IMR-90 (cell line): ENCODE measurements at places on chromosomes 11 and 22.

DNA sequence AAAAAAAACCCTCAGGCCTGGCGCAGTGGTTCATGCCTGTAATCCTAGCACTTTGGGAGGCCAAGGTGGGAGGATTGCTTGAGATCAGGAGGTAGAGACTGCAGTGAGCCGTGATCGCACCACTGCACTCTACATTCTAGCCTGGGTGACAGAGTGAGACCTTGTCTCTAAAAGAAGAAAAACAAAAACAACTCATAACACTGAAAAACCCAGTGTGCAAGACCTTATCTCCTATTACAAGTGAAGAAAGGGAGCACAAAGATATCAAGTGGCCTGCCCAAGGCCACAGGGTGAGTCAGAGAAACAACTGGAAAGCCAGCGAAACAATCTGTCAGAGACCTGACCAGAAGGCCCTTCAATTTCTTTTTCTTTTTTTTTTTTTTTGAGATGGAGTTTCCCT, 2.5 kb downstream of the TXN2 start:
- no peak for DNase-seq
- H3K27ac ChIP-seq = no peak overlapping the region
- H3K4me1 ChIP-seq = peaks cover 3% of the 10 kb centered on the region
- H3K27me3 ChIP-seq = no peaks in the 10 kb centered on the region
- peaks cover 35% of the 10 kb centered on the region for H3K36me3 ChIP-seq

- no peak for DNase-seq
- H3K27ac ChIP-seq = no peak overlapping the region
- no peaks in the 10 kb centered on the region for H3K4me1 ChIP-seq
- H3K27me3 ChIP-seq = peaks cover 51% of the 10 kb centered on the region
- H3K4me3 ChIP-seq = no peak overlapping the region
- H3K36me3 ChIP-seq = no peaks in the 10 kb centered on the region
These were observed 96.4 kb downstream of the CACNA1I start for GRCh38 chr22:39666926-39667325.

DNA sequence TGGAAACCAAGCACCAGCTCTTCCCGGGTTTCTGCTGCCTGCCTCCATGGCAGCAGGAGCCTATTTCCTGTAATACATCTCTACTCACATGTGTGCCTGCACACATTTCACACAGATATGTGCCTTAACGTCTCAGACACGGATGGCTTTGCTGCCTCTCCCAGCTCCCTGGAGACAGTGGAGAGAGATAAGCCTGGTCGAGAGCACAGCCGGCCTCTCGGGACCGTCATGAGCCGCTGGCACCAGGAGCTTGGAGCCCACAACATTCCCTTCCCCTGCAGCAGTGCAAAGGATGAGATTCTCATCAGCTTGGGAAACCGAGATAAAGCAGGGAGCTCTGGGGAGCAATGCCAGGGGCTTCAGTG, 587.7 kb downstream of the BRD1 start:
- no peak overlapping the region for H3K27ac ChIP-seq
- H3K4me3 ChIP-seq = no peak overlapping the region
- DNase-seq = no peak
- no peaks in the 10 kb centered on the region for H3K4me1 ChIP-seq

DNA sequence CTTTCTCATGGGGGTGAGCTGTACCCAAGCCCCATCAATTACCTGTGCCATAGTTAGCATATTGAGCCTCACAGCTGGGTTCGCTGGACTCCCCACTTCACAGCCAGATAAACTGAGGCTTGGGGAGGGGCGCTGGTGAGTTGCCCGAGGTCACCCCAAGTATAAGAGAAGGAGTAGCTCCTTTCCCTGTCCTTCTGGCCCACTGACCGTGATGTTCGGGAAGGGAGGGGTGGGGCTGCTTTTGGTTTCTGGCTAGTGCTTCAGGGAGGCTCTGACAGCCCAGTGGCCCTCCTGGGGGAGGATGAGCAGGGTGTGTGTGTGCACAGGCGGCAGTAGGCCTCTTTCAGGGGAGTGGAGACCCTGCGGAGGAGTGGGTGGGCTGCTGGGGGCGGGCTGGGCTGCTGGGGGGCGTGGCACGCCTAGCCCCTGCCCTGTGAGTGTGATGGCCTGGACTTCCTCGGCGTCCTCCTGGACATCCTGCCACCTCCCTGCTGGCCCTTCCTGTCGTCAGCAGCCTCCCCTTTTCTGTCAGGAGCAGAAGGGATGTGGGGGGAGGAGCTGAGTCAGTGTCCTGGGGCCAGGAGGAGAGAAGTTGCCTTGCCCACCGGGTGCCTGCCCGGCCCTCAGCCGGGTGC, 50.3 kb downstream of the TRIOBP start:
- peak overlapping the region; percentile 100 for H3K27ac ChIP-seq
- H3K4me1 ChIP-seq = peaks cover 56% of the 10 kb centered on the region
- DNase-seq = peak; percentile 66
- H3K4me3 ChIP-seq = peak overlapping the region; percentile 97
- no peaks in the 10 kb centered on the region for H3K27me3 ChIP-seq

GRCh38 chr11:87193756-87194470, 156.2 kb downstream of the TMEM135 start:
- no peaks in the 10 kb centered on the region for H3K36me3 ChIP-seq
- no peaks in the 10 kb centered on the region for H3K4me1 ChIP-seq
- H3K4me3 ChIP-seq = no peak overlapping the region
- no peak overlapping the region for H3K27ac ChIP-seq
- no peaks in the 10 kb centered on the region for H3K27me3 ChIP-seq

DNA sequence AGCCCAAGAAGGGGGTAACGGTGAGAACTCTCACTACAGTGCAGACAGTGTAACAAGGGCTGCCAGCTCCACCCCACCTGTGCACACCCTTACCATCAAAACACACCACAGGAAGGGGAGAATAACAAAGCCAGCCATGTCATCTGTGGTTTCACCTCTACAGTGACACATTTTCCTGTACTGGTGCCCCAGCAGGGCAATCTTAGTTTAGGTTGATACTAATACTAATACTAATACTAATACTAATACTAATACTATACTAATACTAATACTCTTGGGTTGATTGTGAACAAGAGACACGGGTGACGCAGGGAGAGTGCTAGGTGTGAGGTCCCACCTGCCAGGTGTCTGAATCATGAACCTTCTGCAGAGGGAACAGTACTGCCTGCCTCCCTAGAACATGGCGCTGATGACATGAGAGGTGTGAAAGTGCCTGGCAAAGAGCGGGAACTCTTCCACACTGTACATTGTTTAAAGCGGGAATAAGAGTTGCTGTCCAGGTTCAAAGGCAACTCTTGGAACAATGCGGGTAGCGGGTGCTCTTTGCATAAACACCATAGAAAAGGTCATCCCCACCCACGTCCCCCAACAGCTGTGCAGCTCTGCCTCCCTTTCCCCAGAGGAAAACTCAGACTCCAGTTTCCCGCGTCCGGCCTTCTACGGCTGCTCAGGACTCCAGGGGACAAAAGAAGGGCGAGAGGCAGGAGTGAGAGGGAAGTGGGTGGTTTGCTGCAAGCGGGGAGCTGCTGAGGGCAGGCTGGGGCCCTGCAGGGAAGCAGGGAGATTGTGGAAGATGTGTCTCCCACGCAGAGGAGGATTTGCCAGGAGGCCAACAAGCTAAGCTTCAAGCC, 25.0 kb upstream of the TMPRSS4 start:
- no peak for DNase-seq
- no peaks in the 10 kb centered on the region for H3K36me3 ChIP-seq
- H3K27me3 ChIP-seq = peaks cover 10% of the 10 kb centered on the region; the same call in 1 of the 2 replicates
- no peak overlapping the region for H3K4me3 ChIP-seq
- no peaks in the 10 kb centered on the region for H3K4me1 ChIP-seq

- H3K36me3 ChIP-seq = no peaks in the 10 kb centered on the region
- peaks cover 5% of the 10 kb centered on the region; the same call in 1 of the 2 replicates for H3K4me1 ChIP-seq
- no peak overlapping the region for H3K27ac ChIP-seq
- H3K4me3 ChIP-seq = no peak overlapping the region
- H3K27me3 ChIP-seq = no peaks in the 10 kb centered on the region
These were observed 21.5 kb upstream of the MMP7 start for GRCh38 chr11:102552020-102552419.

- no peak overlapping the region for H3K4me3 ChIP-seq
- H3K36me3 ChIP-seq = no peaks in the 10 kb centered on the region
- H3K4me1 ChIP-seq = no peaks in the 10 kb centered on the region; the same call in 1 of the 2 replicates
- peaks cover 51% of the 10 kb centered on the region for H3K27me3 ChIP-seq
These were observed 222.5 kb downstream of the MN1 start for GRCh38 chr22:27578937-27579617.

GRCh38 chr11:97454988-97455387, 1065.2 kb downstream of the JRKL start:
- H3K36me3 ChIP-seq = no peaks in the 10 kb centered on the region
- H3K27ac ChIP-seq = no peak overlapping the region
- no peak overlapping the region for H3K4me3 ChIP-seq
- no peaks in the 10 kb centered on the region for H3K4me1 ChIP-seq
- DNase-seq = no peak

GRCh38 chr11:57567515-57568329, at the start of gene UBE2L6:
TSS of gene UBE2L6 (minus strand) at chr11:57567672. CDS start at chr11:57567611, 61 bp downstream.
- peak within 1 kb of the TSS; percentile 80 for H3K4me3 ChIP-seq
- no peaks in the 10 kb centered on the region for H3K36me3 ChIP-seq
- H3K27me3 ChIP-seq = no peaks in the 10 kb centered on the region
- H3K27ac ChIP-seq = peak within 1 kb of the TSS; percentile 83
- DNase-seq = no peak
- H3K4me1 ChIP-seq = peaks cover 11% of the 10 kb centered on the region

GRCh38 chr11:114106047-114106446, 46.5 kb downstream of the ZBTB16 start:
- no peaks in the 10 kb centered on the region for H3K36me3 ChIP-seq
- H3K4me1 ChIP-seq = no peaks in the 10 kb centered on the region
- H3K4me3 ChIP-seq = no peak overlapping the region
- no peak for DNase-seq

GRCh38 chr22:17867160-17867785, 93.0 kb upstream of the BID start:
- H3K4me3 ChIP-seq = no peak overlapping the region
- H3K27ac ChIP-seq = no peak overlapping the region
- no peaks in the 10 kb centered on the region for H3K4me1 ChIP-seq

- DNase-seq = peak; percentile 60
- H3K27me3 ChIP-seq = no peaks in the 10 kb centered on the region
- peaks cover 7% of the 10 kb centered on the region for H3K4me1 ChIP-seq
- H3K27ac ChIP-seq = no peak overlapping the region; the same call in 1 of the 2 replicates
These were observed 48.2 kb downstream of the CADM1 start for GRCh38 chr11:115456019-115456418.

- H3K4me3 ChIP-seq = no peak overlapping the region
- peaks cover 2% of the 10 kb centered on the region; the same call in 1 of the 2 replicates for H3K4me1 ChIP-seq
- DNase-seq = peak; percentile 35
- peaks cover 6% of the 10 kb centered on the region; the same call in 1 of the 2 replicates for H3K27me3 ChIP-seq
- H3K36me3 ChIP-seq = no peaks in the 10 kb centered on the region
- no peak overlapping the region for H3K27ac ChIP-seq
These were observed 30.7 kb upstream of the CLDN5 start for GRCh38 chr22:19554834-19555404.

DNA sequence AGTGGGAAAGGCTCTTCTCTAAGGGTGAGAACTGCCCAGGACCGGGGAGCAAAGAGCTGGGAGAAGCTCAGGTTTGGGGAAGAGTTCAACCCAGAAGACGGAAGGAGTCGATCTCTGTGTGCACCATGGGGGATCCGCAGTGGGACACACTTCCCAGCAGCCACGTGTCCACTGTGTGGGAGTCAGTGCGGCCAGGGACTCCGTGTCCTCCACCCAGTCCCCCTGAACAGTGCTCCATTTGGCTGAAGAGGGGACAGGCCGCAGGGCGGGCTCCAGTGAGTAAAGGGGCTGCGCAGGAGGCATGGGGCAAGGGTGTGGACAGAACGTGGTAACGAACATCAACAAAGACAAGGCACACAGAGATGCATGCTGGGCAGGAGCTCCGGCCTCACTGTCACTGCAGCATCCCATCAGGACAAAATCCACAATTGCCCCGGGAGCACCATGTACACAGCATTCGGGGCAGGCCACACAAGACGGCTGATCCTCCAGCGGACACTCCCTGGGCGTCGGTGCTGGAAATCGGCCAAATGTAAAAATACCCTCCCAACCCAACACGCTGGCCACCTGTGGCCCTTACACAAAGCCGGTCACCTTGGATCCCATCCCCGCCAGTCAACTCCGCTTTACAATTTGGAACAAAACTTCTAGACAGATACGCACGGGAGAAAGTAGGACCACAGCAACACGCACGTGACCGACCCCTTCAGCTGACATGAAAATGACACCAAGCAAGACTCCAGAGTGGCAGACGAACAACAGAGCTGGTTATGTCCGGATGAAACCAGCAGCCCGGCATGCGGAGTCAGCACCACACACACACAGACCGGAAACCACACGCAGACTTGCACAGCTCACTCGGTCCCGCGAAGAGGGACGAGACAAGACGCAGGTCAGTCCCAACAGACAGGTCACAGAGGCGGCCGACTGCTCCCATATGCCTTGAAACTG, 366.8 kb downstream of the SHANK2 start:
- H3K27ac ChIP-seq = no peak overlapping the region
- H3K4me1 ChIP-seq = no peaks in the 10 kb centered on the region
- H3K36me3 ChIP-seq = peaks cover 2% of the 10 kb centered on the region; the same call in 1 of the 2 replicates

- H3K4me1 ChIP-seq = peaks cover 3% of the 10 kb centered on the region; the same call in 1 of the 2 replicates
- H3K27me3 ChIP-seq = no peaks in the 10 kb centered on the region
- H3K36me3 ChIP-seq = no peaks in the 10 kb centered on the region
- H3K4me3 ChIP-seq = no peak overlapping the region
- no peak overlapping the region for H3K27ac ChIP-seq
- DNase-seq = no peak
These were observed 38.7 kb upstream of the SWAP70 start for GRCh38 chr11:9625162-9625561.

DNA sequence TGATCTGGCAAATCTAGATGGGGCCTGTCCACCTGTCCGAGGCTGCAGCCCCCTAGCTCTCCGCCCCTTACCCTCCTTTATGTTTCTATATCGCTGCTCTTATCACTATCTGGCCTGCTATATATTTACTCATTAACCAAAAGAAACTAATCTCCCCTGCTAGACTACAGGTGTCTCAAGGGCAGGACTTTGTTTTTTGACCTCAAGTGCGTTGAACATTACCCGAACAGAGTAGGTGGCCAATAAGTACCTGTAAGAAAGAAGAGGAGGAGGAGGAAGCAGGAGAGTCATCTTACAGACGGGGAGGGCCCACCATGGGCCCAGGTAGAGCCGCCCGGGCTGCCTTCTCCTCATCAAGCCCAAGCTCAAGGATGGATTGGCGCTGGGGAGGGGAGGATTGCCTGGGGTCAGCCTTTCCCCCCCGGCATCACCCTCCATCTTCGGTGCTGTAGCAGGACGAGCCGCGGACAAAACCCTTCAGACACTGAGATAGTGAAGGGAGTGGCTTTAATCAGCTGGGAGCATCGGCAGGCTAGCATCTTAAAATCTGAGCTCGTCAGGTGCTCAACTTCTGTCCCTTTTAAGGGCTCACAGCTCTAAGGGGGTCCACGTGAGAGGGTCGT, 1.2 kb upstream of the P2RY6 start:
- H3K4me1 ChIP-seq = no peaks in the 10 kb centered on the region
- no peak overlapping the region for H3K4me3 ChIP-seq
- no peaks in the 10 kb centered on the region for H3K36me3 ChIP-seq
- H3K27me3 ChIP-seq = peaks cover 56% of the 10 kb centered on the region

GRCh38 chr22:32237906-32238305, 17.2 kb downstream of the SLC5A4 start:
- no peaks in the 10 kb centered on the region for H3K27me3 ChIP-seq
- DNase-seq = no peak
- H3K27ac ChIP-seq = no peak overlapping the region
- H3K36me3 ChIP-seq = no peaks in the 10 kb centered on the region
